Vagina (tissue), 2 donors: ENCODE measurements at places on chromosomes 6 and 20.

DNA sequence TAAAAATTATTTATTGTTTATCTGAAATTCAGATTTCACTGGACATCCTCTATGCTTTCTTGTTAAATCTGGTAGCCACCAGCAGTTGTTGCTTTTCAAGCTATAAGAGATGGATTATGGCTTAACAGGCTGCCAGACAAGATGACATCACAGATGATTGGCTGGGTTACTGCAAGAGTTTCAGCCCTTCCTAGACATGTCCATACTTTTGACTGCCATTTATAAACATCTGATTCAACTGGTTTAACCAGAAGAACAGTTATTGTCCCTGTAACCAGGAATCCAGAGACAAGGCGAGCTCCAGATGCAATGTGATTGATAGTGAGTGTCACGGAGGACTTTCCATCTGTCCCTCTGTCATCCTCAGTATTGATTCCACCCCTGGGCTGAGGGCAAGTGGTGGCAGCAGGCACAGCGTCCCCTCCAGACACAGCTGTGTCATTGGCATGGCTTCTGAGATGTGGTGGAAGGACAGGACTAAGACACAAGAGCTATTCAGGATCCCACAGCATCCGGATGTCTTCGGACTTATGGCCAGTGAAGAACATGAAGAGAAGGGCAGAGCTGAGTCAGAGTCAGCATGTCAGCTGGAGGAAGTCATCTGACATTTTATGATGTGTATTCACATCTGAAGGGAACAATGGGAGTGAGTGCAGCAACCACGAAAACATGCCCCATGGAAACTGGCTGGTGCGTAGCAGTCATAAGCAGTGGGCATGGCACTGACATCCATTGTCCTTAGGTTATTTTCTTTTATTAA lies 284.5 kb upstream of the CDYL start:
- H3K27me3 ChIP-seq = no peaks in the 10 kb centered on the region
- peaks cover 5% of the 10 kb centered on the region for H3K4me1 ChIP-seq
- H3K27ac ChIP-seq = no peak overlapping the region

- H3K4me3 ChIP-seq = no peak overlapping the region
- peaks cover 7% of the 10 kb centered on the region for H3K4me1 ChIP-seq
- DNase-seq = no peak
- H3K27ac ChIP-seq = no peak overlapping the region
- no peaks in the 10 kb centered on the region for H3K27me3 ChIP-seq
Observed at GRCh38 chr6:54614499-54615195, 231.9 kb upstream of the FAM83B start.

DNA sequence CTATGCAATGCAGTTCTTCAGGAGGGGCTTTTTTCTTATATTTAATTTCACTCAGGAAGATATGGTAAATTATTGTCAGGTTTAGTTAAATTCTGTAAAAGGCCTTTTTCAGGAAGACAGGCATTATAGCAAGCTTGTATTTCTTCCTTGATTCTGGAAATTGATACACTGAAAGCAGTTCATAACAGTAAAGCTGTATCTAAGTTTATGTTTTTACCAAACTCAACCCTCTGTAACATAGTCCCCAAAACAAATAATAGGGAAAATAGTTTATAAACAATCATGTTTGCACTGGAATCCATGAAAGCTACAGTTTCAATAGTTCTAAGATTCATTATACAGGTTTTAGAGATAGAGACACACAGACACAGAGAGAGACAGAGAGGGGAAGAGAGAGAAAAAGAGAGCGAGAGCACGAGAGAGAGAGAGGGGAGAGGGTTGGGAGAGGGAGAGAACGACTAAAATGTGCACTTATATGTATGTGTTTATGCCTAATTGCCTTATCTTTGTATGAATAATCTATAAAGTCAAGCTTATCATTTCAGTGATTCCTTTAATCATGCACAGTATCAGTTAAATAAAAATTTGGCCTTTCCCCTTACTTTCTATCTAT lies 454.4 kb downstream of the RFPL4B start:
- no peak for DNase-seq
- H3K36me3 ChIP-seq = no peaks in the 10 kb centered on the region
- H3K27me3 ChIP-seq = no peaks in the 10 kb centered on the region

DNA sequence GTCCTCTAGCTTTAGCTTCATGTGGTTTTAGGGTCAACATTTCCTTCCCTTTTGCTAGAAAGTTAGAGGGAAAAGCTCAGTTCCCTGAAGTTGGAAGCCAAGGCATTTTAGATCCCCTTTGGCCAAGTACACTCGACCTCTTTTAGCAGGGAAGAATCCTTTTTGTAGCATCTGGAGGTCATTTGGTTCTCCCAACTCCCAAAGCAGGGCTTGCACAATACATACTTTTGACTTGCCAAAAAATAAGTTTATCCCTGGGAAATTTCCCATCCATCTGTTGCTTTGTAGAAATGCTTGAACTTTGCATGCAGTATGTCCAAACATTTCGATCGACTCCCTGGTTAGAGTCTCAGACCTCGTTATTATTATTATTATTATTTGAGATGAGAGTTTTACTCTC lies 4.6 kb upstream of the EDEM2 start:
- no peak overlapping the region for H3K27ac ChIP-seq
- no peak overlapping the region for H3K4me3 ChIP-seq

- no peaks in the 10 kb centered on the region for H3K4me1 ChIP-seq
- H3K27ac ChIP-seq = no peak overlapping the region
- H3K36me3 ChIP-seq = no peaks in the 10 kb centered on the region
Observed at GRCh38 chr6:144931172-144932035, 646.3 kb downstream of the UTRN start.

- H3K36me3 ChIP-seq = no peaks in the 10 kb centered on the region
- peaks cover 9% of the 10 kb centered on the region for H3K4me1 ChIP-seq
- H3K27me3 ChIP-seq = no peaks in the 10 kb centered on the region
- H3K4me3 ChIP-seq = no peak overlapping the region
- no peak for DNase-seq
- no peak overlapping the region for H3K27ac ChIP-seq
Observed at GRCh38 chr6:107707346-107708275, 116.5 kb downstream of the SCML4 start.

DNA sequence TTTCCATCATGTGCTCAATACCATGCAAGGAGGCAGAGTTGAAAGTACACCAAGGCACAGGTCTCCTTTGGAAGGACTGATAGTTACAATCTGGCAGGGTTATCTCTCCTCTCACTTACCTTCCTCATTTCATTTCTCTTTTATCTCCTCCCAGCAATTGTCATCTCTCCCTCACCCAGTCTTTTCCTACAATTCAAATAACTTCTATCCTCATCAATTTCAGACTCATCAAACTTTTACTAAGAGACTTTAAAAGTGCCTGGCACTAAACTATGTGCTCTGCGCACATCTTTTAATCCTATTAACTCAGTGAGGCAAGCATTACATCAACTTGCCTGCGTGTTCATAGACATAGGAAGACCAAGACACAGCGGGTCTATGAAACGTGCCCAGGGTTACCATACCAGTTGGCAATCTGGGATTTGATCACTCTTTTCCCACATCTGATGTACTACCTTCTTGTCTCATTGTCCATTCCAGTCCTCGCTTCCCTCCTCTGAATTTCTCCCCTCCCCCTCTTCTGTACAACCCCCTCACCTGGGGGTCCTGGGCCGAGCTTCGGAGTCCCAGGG lies 1.2 kb downstream of the VARS1 start:
- H3K27ac ChIP-seq = peak overlapping the region; percentile 97
- no peak for DNase-seq
- H3K27me3 ChIP-seq = no peaks in the 10 kb centered on the region
- peaks cover 26% of the 10 kb centered on the region for H3K4me1 ChIP-seq

GRCh38 chr6:147207351-147207750 lies 3.1 kb downstream of the STXBP5 start:
- H3K4me3 ChIP-seq = peak overlapping the region; percentile 17
- peak overlapping the region; percentile 96 for H3K27ac ChIP-seq
- no peaks in the 10 kb centered on the region for H3K36me3 ChIP-seq
- no peaks in the 10 kb centered on the region for H3K27me3 ChIP-seq

GRCh38 chr6:72035966-72036365 lies 149.6 kb downstream of the RIMS1 start:
- no peak overlapping the region for H3K4me3 ChIP-seq
- H3K4me1 ChIP-seq = no peaks in the 10 kb centered on the region
- H3K36me3 ChIP-seq = no peaks in the 10 kb centered on the region

DNA sequence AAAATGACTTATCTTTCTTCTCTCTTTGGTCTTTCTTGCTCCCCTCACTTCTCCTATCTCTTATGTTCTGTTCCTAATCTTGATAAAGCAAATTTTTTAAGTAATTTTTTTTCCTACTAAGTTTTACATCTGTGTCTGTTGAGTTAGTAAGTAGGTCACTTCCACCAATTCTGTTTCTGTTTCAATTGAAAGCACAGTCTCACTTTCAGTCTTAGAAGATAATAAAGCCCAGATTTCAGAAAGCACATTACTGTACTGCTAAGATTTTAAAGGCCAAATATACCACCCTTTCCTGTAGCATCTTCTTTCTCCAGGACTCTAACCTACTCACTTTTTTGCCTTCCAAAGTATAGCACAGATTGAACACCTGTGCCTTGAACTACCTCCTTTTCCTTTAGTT lies 866.1 kb upstream of the ADGRB3 start:
- H3K36me3 ChIP-seq = no peaks in the 10 kb centered on the region
- DNase-seq = no peak
- H3K4me1 ChIP-seq = no peaks in the 10 kb centered on the region

DNA sequence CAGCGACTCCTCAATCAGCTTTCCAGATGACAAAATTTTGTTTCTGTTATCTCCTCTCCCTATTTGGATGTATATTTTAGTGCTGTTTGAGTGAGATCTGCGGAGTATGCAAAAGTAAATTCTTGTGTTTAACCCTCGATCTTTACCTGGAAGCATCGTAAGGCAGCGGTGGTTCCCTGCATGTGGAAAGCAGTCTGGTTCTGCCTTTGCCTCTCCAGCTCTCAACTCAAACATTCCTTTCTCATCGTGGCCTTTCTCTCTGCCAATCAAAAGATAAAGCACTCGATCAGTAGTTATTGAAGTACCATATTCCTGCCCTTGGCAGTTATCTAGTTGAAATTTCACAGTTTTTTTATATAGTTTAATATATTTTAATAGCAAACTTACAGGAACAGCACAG lies 44.0 kb upstream of the BTN3A2 start:
- no peak for DNase-seq
- peaks cover 9% of the 10 kb centered on the region for H3K4me1 ChIP-seq
- H3K4me3 ChIP-seq = no peak overlapping the region
- no peaks in the 10 kb centered on the region for H3K27me3 ChIP-seq
- H3K27ac ChIP-seq = no peak overlapping the region

DNA sequence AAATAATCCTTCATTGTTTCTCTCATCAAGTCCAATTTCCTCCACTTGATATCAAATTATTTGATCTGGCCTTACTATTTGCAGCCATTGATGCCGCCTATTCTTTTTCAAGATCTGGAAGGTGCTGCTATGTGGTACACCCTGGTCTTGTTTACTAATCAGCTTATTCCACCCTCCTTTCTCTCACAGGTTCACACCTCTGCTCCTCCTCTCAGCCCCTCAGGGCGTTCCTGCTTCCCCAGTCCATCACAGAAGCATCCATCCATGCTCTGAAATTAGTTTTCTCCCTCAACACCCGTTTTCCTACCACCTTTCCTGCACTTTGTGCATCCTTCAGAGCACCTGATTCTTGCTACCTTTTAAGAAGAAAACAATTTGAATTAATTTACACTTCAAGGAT lies 183.6 kb downstream of the EPHA7 start:
- no peaks in the 10 kb centered on the region for H3K36me3 ChIP-seq
- no peak overlapping the region for H3K4me3 ChIP-seq
- DNase-seq = no peak

- H3K27ac ChIP-seq = no peak overlapping the region
- H3K27me3 ChIP-seq = no peaks in the 10 kb centered on the region
- DNase-seq = no peak
- H3K36me3 ChIP-seq = no peaks in the 10 kb centered on the region
Observed at GRCh38 chr6:13332349-13332706, 4.0 kb upstream of the TBC1D7 start.

DNA sequence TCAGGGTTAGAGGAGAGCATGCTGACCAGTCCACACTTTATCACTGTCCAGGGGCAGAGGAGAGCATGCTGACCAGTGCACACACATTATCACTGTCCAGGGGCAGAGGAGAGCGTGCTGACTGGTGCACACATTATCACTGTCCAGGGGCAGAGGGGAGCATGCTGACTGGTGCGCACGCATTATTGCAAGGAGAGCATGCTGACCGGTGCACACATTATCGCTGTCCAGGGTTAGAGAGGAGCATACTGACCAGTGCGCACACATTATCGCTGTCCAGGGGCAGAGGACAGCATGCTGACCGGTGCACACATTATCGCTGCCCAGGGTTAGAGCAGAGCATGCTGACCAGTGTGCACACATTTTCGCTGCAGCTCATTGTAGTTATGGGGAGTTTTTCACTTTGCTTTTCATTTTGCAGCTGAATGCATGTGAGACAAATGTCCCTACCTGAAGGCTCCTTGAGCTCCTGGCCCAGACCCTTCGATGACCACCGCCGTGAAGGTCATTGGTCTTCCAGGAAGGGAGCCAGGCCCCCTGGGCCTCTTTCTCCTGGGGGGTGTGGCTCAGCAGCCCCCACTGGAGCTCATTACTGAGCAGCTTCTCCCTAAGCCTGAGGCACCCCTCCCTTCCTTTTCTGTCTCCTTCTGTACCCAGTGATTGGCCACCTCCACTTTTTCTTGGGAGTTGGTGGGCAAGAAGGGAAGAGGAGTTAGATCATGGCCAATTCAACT lies 178.8 kb upstream of the AFDN start:
- no peak overlapping the region for H3K27ac ChIP-seq
- no peak for DNase-seq
- no peaks in the 10 kb centered on the region for H3K36me3 ChIP-seq
- H3K27me3 ChIP-seq = no peaks in the 10 kb centered on the region

DNA sequence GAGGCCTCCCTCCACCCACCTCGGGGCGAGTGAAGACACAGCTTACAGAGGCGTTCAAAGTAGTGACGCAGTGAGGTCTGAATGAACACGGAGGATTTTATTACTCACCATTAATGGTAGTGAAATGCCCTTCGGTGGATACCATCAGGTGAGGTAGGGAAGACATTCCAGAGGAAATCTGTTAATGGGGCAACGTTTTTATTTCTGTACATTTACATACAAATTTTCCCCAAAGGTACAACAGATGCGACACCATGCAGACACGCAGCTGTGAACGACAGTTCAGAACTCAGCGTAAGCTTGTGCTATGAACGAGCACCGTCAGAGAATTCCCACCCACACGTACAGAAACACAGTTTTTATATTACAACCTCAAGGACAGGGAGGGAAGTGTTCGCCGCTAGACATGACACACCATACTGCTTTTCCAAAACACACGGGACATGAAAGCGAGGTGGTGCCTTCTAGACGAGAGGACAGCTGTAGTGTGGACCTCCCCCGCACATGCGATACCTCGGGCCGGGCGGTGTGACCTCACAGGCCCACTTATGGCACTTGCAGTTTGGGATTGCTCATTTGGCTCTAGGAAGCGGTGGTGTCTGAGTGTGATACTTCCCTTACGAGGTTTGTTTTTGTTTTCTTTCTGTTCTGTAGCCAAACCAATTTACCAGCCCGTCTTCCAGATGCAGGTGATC lies 10.7 kb downstream of the PSMG4 start:
- no peak for DNase-seq
- no peaks in the 10 kb centered on the region for H3K27me3 ChIP-seq
- H3K4me1 ChIP-seq = peaks cover 5% of the 10 kb centered on the region
- H3K27ac ChIP-seq = no peak overlapping the region
- no peaks in the 10 kb centered on the region for H3K36me3 ChIP-seq
